Fibroblast of lung (primary cell): ENCODE measurements at places on chromosomes 2 and 18.

GRCh38 chr2:65724336-65724735 lies 291.9 kb upstream of the SPRED2 start:
- DNase-seq = no peak

- DNase-seq = no peak
Measured at GRCh38 chr2:193776988-193777387, 1582.3 kb upstream of the TMEFF2 start.

DNA sequence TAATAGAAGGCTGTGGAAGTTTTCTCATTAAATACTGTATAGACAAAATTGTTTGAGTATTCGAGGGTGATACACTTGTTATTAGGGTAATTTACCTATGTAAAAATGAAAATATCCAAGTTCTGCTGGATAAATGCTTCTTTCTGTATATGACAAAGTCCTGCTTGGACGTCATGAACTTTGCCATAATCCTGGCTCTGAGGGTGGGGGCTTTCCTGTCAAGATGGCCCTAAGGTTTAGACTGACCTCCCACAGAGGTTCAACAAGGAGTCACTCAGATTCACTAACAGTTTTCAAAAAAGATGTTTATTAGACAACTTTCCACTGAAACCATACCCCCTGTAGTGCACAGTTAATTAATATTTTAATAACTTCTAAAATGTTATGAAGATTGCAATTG lies 52.5 kb upstream of the NABP1 start:
- DNase-seq = no peak

DNA sequence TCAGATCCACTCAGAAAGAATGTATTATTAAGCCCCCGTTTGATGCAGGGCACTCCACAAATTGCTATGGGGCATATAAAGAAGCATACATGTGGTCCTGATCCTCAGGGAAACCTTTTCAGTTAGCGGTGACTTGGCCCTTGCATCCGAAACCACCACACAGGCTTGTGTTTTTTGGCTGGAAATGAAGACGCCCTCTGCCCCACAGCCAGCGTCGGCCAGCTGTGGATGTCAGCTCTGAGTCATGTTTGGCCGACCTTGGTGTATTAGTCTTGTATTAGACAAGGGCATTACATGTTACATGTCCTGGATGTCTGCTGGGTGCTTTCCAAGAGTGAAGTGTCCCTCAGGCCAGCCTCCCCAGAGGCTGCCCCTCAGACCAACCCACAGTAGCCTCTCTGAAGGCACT lies 107.6 kb upstream of the MAP3K20 start:
- DNase-seq = peak; percentile 97

- DNase-seq = no peak
Measured at GRCh38 chr18:49029628-49030027, 78.9 kb upstream of the SMAD7 start.

DNA sequence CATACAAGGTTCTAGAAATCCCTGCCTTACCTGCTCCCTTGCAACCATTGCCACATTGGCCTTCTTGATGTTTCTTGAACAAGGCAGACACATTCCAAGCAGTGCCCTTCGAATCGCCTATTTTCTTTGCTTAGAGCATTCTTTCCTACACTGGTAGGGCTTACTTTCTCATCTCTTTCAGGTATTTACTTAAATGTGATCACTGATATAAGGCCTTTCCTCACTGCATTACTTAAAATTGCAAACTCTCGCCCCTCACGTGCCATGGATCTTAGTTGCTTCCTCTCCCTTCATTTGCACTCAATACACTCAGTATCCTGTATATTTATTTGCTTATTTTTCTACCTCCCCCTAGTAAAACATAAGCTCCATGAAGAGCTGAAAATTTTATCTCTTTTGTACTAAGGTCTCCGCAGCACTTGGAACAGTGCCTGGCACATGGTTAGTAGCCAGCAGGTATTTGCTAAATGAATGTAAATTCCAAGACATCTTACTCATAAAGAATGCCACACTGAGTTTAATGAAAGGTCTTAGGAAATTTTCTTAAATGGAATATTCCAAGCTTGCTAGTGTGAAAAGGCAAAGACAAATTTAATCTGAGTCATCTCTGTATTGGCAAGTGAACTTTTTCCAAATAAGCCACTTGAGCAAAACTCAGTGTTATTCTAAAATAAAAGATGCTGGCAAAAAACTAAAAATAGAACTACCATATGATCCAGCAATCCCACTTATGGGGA lies 42.4 kb upstream of the FIGN start:
- DNase-seq = peak; percentile 98

GRCh38 chr2:39464864-39465263 lies 27.8 kb upstream of the MAP4K3 start:
- no peak for DNase-seq
